ENCODE measurements at places on chromosomes 11 and 22.

DNA sequence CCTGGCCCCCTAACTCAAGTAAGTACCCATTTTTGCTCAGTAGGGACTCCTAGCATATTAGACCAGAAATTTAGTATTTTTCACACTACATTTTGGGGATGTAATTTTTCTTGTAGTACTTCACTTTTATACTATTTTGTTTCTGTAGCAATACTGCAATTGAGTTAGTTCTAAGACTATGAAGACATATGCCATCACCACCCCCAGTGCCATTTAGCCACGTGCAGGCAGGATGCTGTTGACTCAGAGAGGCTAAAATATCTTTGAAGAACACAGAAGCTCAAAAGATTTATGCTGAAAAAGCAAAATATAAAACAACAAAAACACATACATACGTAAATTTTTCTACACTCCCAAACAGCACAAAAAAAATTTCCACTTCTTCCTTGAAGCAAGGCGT is 29.1 kb upstream of the DLAT start:
- no peak for DNase-seq

DNA sequence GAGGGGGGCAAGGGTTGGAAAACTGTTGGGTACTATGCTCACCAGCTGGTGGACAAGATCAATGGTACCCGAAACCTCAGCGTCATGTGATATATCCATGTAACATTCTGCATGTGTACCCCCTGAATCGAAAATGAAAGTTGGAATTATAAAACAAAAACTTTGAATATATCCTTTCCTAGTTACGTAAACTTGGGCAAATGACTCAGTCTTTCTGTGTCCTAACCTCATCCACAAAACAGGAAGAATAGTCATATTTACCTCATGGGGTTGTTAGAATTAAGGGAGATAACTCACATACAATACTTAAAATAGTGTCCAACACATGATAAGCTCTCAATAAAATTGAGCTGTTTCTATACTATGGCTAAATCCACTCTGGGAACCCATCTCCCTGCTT is 620.1 kb upstream of the KIRREL3 start:
- DNase-seq: no peak

- no peak for DNase-seq
Measured at GRCh38 chr11:112303616-112304015, 43.0 kb upstream of the PLET1 start.

- no peak for DNase-seq
Measured at GRCh38 chr11:7525424-7525823, 11.6 kb downstream of the PPFIBP2 start.

Measured in effector memory CD4-positive, alpha-beta T cell (primary cell).